ENCODE measurements at places on chromosomes 4 and X.

DNA sequence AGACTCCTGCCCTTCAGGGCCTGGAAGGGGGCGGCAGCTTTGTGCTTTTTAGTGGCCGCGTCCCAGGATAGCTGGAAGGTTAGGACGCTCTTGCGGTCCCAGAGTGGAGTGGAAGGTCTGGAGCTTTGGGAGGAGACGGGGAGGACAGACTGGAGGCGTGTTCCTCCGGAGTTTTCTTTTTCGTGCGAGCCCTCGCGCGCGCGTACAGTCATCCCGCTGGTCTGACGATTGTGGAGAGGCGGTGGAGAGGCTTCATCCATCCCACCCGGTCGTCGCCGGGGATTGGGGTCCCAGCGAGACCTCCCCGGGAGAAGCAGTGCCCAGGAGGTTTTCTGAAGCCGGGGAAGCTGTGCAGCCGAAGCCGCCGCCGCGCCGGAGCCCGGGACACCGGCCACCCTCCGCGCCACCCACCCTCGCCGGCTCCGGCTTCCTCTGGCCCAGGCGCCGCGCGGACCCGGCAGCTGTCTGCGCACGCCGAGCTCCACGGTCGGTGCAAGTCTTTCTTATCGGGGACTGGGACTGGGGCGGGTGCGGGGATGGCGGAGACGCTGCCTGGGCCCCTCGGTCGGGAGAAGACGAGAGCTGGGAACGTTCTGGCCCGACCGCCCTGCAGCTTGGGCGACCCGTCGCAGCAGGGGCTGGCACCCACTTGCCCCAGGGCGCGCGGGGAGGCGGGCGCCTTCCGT, at the start of gene EDNRA:
EDNRA (plus strand) TSS at position 207 of the 686 bp plus-strand sequence. CDS start 4,585 bp downstream, outside the sequence.
- DNase-seq, result no peak

DNA sequence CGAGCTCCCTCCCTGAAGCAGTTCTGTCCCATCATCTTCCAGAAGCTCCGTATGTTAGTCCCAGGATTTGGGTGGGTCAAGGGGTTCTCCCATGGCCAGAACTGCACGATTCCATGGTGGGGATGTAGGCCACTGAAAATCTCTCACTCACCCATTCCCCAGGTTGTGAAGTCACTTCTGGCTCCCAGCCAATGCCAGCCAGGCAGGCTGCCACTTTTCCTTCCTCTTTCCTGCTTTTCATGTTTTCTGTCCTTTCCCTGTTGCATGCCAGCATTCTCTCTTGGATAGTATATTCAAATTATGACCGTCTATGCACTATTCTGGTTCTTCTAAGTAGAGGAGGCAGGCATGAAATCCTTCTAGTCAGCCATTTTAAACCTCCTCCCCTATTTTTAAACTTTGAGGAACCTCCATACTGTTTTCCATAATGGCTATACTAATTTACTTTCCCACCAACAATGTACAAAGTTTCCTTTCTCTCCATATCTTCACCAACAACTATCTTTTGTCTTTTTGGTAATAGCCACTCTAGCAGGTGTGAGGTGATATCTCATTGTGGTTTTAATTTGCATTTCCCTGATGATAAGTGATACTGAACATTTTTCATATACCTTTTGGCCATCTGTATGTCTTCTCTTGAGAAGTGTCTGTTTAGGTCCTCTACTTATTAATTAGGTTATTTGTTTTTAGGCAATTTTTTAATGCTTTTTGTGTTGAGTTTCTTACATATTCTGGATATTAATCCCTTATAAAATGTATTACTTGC, 182.1 kb upstream of the TET2 start:
- DNase-seq, result no peak

DNA sequence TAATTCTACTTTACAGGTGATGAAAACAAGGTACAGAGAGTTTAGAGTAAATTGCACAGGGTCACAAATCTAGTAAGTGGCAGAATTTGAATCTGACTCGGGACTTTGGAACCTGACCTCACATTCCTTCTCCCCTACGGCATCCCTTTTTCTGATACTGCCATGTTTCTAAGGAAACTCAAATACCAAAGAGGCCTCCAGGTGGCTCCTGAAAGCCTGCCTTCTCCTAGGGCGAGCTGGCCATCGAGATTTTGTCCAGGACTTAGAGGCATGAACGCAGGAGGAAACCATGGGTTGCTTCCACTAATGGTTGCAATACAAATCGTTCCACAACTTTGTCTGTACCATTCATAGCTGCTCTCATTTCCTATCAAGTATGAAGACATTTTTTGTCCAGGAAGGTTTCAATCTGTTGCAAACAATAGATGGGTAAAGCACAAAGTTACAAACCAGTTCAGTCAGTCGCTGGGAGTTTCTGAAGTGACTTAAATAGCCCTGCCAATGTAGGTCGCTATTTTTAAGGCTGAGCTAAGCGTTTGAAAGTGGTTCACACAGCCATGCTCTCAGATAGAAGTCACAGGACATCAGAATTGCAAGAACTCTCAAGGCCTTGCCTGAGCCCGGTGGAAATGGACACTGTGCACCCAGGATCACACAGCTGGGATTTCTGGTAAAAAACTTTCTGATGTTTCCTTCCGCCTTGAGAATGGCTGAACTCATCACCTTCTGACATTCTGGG, 296.6 kb upstream of the PRPS2 start:
- no peak for DNase-seq

- DNase-seq, result no peak
These were observed 432.6 kb downstream of the INPP4B start for GRCh38 chr4:142413485-142413884.

DNA sequence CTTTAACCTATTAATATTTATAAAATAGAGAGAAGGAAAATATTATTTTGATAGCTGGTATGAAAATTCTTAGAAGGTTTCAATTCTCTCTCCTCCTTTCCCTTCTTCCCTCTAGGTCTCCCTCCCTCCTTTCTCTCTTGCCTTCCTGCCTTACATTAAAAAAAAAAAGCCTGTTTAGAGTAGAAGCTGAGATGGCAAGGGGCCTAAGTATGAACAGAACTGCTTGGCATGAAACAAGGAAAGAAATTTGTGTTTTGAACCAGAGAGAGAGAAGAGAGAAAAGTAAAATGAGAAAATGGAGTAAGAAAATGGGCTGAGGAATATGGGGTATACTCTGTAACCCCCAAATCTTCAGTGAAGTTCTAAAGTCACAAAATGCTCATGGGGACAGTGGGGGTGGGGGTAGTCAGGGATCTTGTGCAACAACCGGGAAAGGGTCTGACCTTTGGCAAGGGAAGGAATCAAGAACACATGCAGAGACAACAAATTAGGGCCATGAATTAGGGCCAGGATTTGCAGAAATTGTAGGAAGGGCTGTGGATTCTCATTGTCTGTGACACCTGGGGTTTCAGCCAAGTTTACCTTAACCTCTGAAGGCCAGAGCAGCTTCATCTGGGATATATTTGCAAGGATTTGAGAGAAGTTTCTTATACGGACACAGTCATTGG, 30.6 kb downstream of the SUPT20HL2 start:
- DNase-seq, result no peak

GRCh38 chrX:10381193-10381592, 224.4 kb downstream of the CLCN4 start:
- no peak for DNase-seq

- no peak for DNase-seq
These were observed 7.1 kb downstream of the CA5B start for GRCh38 chrX:15745179-15745578.

DNA sequence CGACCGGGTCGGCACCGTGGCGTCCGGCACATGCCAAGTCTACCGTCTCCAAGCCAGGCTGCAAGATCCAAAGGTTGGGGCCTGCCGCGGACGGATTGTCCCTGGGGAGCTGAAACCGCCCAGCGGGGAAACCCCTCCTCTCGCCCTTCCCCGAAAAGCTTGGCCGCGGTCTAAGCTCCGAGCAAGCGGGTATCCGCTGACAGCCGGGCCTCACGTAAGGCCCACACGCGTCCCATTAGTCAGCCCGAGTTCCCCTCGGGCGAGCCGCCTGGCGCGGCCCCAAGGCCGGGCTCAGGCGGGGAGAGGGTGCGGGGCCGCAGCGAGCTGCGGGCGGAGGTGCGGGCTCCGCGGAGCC, 6.8 kb upstream of the BCOR start:
- DNase-seq, result no peak

DNA sequence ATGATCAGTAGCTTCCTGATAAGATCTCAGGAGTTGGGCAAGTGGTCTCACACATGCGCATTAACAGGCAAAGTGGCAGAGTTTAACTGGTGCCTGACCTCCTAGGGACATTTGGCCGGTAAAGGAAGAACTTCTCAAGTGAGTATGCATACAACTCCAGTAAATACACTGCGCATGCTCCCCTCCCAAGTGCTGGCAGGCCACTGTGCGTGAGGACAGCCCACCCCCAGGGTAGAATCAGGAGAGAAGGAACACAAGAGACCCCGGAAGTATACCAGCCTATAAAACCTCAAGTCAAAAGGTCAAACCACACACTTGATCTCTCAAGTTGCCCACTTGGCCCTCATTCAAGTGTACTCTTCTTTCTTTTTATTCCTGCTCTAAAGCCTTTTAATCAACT, 225.5 kb upstream of the ANKRD50 start:
- no peak for DNase-seq

GRCh38 chr4:64430933-64431332, 21.7 kb upstream of the TECRL start:
- no peak for DNase-seq

DNA sequence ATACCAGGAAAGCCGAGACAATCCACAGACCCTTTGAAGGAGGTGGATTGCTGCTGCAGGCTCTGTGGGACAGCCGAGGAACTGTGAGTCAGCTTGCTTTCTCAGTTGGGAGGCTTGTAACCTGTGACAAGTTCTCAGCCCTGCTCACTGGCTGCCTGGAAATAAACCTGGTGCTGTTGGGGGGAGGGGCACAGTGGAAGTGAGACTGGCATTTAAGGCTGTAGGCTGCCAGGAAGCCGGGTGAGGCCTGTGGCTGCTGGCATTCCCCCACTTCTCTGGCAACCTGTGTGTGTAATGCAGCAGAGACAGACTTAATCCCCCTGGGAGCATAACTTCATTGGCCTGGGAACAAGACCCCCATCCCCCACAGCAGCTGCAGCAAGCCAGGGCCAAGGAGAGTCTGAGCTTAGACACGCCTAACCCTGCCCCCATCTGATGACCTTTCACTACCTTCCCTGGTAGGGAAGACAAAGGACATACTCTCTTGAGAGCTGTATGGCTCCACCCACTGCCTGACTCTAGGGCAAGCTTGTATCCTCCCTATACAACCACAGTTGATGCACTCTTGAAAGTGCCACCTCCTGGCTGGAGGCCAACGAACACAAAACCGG, 64.1 kb downstream of the ALPK1 start:
- no peak for DNase-seq

DNA sequence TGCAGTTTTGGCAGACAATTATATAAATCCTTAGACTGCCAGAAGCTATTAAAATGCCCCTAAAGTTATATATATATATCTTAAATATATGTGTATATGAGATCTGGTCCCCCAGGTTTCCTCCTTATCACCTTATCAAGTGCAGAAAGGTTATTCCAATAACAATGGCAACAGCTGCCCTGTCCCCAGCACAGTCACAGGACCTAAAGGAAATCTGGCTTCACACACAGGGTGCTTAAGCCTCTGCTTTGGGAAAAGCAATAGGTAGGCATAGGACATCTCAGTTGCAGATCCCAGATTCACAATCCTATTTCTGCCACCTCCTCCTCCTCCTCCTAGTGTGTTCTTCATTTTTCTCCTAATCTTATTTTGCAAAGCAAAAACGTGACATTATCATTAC, 5.8 kb downstream of the SLC25A53 start:
- no peak for DNase-seq

DNA sequence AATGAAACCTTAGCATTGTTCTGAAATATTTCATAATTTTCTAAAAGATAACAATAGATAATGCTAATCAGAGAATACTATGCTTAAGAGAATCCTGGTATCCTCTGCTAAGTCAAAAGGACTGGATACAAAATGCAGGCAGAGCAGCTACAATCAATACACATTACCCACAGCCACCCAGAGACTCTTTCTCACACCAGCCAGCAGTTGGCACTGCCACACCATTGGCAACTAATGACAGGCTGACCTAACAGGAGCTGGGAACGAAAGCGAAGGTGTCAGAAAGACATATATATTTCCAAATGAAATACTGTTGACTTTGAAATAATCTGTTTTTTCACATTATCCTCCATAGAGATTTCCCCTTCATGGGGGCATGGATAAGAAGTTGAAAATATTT, 122.6 kb upstream of the PLAC1 start:
- DNase-seq, result no peak

DNA sequence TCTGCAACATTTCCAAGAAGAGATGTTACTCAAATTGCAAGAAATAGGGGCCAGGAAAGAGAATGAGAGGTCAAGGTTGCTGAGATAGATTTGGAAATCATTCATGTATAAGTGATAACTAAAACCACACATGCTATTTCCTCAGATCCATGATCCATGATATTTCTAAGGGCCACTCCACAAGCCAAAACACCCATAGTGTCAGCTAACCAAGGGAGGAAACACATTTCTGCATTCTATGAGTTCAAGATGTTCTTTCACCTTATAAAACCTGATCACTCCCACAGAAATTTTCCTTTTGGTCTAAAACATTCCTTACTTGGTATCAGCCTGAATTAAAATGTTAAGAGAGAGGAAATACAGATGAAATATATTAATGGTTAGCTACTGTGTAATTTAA, 47.2 kb downstream of the TBCK start:
- DNase-seq, result no peak

DNA sequence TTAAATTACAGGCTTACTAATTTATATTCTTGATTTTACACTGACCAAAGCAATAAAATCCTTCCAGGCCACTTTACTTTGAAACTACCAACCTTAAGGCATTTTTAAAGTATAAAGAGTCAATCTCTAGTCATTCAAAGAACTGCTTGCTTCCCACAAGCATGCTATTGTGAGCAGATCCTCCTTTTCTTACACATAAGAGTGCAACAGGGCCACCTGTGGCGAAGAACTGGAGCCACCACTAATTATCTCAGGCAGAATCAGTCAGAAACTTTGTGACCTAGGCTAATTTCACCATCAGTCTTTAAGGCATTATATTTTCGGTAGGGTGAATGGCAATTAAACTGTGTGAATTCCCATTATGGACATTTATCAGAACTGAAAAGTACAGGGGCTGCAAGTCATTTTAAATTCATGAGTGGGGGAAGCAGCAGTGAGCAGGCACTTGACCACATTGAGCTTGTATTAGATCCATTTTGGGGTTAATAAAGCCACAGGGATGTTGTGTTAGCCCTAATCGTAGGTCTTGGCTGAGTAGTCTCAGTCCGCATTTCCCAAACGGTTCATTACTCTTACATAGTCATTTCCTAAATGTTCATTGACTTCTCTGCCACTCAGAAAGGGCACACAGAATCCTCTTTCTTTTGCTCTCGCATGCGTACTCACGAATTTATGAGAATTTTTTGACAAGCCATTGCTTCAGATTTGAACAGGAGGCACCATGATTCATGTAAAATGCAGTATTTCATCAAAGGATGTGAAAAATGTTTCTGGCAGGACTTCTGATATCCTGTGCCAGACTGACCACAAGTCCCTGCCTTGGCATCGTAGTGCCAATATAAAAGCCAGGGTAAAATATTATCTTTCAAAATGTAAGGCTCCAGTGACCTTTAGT, 39.8 kb downstream of the NPY2R start:
- DNase-seq, result no peak

DNA sequence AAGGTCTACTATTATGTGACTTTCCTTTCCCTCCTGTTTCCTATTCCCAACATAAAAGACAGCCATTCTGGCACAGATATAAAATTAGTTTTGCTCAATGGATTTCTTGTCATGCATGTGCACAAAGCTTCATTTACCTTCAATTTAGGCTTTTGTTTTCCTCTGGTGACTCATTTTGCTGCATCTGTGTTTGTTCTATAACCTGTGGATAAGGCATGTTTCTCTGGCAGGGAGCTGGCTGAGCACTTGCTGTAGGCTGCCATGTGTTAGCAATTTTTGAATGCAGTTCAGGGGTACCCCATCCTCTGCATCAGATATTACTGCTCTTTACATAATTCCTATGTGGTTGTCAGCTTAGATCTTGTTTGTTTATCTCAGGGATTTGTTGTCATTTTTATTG, 202.8 kb upstream of the GRID2 start:
- DNase-seq, result no peak

All from activated CD8-positive, alpha-beta memory T cell treated with anti-CD3 and anti-CD28 coated beads, Interleukin-2, amount 50 U/mL, for 4 hours (primary cell).